ENCODE measurements at places on chromosomes 11 and 22.

DNA sequence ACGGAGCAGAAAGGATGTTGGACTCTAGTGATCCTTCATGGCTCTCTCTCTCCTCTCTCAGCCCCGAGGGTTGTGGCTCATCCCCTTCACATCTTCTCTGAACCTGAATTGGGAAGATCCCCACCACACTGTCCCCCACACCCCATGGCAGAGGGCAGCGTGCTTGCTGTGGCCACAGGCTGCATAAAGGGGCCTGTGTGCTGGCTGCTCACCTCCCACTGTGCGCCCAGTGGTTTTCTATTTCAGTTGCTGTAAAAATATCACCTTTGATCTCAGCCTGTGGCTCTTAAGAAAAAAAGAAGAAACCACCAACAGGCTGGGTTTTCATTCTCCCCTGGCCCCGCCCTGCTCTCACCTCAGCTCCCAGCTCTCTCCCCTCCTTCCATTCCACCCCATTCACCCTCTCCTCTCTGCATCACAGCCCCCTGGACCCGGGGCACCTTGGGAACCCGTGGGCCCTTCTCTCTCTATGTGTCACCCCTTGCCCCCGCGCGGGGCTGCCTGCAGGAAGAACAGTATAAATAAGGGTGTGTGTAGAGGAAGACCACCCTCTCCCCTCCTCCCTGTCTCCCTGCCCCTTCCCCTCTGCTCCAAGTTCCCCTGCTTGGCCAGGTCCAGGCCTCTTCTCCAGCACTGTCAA is 25.8 kb upstream of the WNT11 start:
- no peak for DNase-seq

DNA sequence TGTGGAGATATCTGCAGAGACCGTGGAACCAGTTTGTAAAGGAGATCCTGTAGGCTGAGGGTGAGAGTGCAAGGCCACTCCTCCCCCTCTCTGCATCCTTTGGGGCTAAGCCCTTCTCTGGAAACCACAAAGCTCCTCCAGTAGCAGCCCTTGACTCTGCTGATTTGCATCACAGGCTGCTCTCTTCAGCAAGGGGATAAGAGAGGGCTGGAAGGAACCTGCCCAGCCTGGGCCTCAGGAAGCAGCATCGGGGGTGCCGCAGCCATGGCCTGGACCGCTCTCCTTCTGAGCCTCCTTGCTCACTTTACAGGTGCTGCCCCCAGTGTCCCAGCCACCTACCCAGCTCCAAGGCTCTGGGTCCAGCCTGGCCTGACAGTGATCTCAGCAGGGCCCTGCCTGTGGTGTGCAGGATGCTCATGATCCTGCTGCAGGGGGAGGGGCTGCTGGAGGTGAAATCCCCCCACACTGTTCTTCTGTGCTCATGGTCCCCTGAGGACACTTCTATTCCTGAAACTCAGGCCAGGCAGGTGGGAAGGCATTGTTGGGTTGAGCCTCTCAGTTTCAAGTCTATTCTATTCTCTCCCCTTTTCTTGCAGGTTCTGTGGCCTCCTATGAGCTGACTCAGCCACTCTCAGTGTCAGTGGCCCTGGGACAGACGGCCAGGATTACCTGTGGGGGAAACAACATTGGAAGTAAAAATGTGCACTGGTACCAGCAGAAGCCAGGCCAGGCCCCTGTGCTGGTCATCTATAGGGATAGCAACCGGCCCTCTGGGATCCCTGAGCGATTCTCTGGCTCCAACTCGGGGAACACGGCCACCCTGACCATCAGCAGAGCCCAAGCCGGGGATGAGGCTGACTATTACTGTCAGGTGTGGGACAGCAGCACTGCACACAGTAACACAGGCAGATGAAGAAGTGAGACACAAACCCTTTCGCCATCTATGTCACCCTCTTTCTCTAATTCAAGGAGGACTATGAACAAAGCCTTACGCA is 68.5 kb upstream of the IGLL5 start:
- DNase-seq: no peak

DNA sequence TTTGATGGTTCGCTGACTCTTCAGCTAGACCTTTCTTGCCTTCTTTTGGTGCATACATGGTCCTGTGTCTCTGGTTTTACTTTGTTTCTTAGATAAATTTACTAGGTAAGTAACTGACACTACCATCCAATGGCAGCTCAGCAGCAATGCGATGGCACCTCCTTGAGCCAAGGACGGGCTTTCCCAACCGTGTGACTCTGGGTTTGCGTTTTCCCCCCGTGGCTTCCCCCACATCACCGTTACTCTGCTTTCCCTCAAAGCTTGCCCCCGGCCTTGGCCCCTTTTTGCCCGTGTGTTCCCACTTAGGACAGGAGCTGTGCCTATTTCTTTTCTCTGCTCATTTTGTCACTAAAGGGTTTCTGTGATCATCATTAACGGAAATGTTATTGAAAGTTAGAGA is 41.5 kb downstream of the TBC1D22A start:
- DNase-seq: no peak

DNA sequence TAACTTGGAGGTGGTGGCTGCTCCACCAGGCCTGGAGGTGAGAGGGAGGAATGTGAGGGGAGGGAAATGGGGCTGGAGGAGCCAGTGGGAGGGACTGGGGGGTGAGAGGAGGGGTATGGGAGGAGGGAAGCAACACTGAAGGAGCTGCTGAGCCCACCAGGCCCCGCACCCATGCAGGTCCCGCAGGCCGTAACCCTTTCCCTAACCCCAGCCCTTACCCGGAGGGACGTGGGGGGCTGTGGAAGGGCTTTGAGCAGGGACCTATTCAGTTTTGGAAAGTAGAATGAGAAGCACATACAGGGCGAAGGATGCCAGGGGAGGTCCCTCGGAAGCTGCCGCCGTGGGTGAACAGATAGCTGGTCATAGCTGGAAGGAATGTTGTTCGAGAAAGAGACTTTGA is 33.9 kb upstream of the CRYBB3 start:
- no peak for DNase-seq

DNA sequence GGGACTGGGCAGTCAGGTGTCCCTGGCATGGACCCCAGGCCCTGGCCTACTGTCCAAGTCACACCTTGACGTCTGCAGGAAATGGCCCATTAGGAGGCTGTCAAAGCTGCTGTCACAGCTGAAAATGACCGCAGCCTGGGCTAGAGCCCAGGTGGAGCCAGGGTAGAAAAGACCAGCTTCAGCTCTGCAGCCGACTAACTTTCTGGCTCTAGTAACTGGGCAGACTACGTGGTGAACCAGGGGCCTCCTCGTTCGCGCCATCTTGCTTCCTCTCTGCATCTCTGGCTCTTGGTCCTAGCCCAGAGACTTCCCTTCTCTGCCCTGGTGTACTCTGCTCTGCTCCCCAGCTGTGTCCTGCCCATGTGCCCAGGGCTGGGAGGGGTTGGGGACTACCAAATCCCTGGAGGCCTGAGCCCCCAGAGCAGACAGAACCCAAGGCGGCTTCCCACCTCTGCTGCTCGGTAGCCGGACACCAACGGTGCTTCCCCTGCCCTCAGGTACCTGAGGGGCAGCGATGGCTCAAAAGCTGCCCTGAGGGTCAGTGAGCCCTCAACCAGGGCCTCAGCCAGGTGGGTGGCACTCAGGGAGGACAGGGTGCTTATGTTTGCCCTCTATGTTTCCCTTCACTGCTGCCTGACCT is 19.7 kb downstream of the SART1 start:
- no peak for DNase-seq

GRCh38 chr11:60211206-60211605 is 28.3 kb upstream of the MS4A6A start:
- no peak for DNase-seq

- no peak for DNase-seq
Measured at GRCh38 chr11:72250661-72251464, 6.9 kb upstream of the PHOX2A start.

DNA sequence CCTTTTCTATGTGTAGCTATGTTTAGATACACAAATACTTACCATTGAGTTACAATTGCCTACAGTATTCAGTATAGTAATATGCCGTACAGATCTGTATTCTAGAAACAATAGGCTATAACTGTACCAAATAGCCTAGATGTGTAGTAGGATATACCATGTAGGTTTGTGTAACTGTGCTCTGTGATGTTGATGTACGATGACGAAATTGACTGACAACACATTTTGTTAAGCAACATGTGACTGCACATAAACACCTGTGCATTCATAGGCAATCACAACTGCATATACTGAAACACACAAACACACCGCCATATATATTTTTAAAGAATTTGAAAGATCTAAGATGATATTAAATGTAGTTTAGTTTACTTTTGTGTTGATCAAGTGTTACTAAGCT is 60.4 kb downstream of the TEAD1 start:
- DNase-seq: no peak

GRCh38 chr22:39664485-39665200 is 94.1 kb downstream of the CACNA1I start:
- DNase-seq: no peak

DNA sequence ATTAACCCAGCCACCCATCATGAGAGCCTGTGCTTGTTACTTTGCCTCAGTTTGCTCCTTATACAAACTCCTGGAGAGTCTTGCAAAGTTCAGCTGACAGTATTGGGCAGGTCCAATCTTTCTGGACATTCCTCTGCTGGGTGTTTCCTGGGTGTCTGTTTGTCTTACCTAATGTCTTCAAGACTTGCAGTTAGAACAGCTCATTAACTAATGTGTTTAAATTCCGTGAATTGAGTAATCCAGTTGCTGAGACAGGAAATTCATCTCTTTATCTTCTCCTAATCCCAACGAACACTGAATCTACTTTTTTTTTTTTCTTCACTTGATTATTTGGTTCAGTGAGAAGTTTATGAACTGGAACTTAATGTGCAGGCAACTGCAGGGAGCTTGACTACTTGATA is 20.6 kb downstream of the BCO2 start:
- DNase-seq: no peak

DNA sequence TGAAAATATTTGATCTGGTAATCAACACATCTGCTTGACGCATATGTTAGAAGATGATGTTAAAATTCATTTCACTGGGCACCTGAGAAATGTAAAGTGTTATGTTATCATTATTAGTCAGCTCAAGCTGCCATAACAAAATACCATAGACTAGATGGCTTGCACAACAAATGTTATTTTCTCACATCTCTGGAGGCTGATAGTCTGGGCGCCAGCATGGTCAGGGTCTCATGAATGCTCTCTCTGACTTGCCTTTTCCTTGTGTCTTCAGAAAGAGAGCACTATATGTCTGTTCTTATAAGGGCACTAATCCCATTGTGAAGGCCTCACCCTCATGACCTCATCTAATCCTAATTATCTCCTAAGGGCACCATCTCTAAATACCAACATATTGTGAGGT is 435.3 kb downstream of the NELL1 start:
- DNase-seq: no peak

DNA sequence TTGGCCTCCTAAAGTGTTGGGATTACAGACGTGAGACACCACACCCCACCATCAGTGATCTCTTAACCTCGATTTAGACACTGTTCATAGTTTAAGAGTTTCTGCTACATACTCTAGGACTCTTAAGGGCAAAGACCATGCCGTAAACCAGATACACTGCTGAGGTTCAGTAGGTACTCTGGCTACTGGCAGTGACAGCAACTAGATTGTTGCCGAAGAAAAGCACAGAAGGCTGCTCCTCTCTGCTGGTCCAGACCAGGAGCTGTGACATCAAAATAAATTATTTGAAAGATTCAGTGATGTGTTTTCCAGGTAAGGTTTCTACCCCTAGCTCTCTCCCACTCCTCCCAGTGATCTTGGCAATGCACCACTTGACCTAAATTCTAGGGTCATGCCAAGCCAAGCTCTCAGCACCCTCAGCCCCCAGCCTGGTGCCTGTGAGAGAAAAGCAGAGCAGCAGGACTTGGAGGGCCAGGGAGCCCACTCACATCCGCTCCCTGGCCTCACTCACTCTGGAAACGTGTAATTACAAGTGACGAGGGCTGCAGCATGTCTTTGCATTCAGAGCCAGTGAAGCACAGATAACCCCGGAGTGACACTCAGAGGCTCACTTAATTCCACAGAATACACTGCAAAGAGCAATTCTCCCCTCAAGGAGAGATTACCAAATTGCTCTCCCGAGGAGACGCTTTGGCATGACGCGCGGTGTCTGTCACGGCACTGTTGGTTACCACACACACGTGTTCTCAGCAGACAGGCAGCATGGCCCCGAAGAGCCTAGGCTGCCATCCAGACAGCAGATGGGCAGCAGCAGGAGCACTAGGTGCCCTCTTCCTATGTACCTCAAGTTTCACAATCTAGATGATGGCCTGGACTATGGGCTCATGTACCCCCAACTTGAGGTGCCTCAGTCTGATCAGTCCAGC is 96.9 kb upstream of the PITPNB start:
- DNase-seq: no peak

DNA sequence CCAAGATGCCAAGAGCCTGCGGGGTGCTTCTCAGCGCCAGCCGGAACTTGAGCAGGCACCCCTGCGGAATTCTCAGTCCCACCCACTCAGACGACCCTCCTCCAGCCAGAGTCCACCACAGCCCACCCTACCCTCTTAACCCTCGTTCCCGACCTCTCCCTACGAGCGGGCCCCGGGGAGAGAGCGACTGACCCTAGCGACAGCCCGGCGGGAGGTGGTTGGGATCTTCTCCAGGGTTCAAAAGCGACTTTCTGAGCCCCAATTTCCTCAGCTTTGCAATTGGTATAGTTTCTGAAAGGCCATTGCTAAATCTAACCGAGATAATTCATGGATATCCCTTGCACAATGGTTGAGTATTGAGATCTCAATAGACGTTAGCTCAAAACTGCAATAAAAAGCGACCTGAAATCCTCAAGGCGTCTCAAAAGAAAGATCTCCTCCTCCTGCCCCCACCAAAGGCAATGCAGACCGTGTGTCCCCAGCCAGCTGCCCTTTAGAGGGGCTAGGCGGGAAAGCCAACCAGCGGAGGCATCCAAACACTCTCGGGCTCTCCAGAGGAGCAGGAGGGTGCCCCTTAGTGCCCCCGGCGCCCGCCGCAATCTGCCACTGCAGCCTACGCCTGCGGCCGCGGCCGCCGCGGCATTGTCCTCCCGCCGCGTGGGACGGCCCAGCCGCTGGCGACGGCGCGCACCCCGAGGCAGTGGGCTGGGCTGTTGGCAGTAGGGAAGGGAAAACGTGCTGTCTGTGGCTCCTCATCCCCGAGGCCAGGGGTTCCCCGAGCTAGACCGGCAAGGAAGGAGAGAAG is 1.5 kb upstream of the SLC6A5 start:
- no peak for DNase-seq

GRCh38 chr22:46563381-46564083 is 26.1 kb upstream of the CELSR1 start:
- peak; percentile 50 for DNase-seq

DNA sequence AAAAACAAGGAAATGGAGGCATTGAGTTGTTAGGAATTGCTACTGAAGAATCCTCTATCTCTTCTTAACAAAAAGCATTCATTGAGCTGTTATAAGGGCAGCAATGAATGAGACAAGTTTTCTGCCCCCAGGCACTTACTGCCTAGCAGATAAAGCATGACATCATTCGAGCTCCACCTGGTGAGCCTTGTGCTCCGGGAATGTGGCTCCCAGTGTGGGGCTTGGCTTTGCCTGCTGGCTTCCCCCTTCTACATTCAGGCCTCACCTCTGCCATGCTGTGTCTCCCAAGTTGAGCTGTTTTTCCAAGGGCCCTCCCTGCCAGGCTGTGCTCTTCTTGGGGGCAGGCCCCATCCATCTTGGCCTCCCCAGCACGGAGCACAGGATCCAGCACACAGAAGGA is 56.9 kb upstream of the EIF3D start:
- no peak for DNase-seq

GRCh38 chr22:43277091-43277490 is 66.1 kb downstream of the SCUBE1 start:
- no peak for DNase-seq

GRCh38 chr11:1171985-1172728 is 14.4 kb downstream of the MUC5AC start:
- DNase-seq: no peak

- no peak for DNase-seq
Measured at GRCh38 chr11:69569306-69570200, 71.4 kb upstream of the CCND1 start.

Measured in thymus (tissue), 14 donors.